ENCODE measurements at places on chromosomes 11 and 22. TPM values are rescaled to one million over a fixed set of nuclear protein-coding genes. Genes with fewer than 3 reads are reported as not detected.

DNA sequence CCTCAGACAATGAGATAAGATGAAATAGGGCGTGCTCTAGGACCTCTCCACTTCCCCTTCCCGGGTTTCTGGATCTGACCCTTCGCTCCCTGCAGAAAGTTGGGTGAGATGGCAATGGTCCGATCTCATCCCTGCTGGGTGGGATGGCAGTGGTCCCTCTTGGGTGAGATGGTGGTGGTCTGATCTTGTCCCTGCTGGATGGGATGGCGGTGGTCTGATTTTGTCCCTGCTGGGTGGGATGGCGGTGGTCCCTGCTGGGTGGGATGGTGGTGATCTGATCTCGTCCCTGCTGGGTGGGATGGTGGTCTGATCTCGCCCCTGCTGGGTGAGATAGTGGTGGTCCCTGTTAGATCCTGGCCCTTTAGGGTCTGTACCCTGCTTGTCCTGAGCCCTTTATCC lies 21.3 kb downstream of the ST14 start:
- no peaks in the 10 kb centered on the region for H3K36me3 ChIP-seq
- no peak overlapping the region for H3K27ac ChIP-seq
- no peak for DNase-seq
- H3K4me3 ChIP-seq, result no peak overlapping the region
- peaks cover 9% of the 10 kb centered on the region for H3K4me1 ChIP-seq
- peaks cover 9% of the 10 kb centered on the region for H3K27me3 ChIP-seq

Gene NTM
- total RNA-seq, result 25.9 TPM

DNA sequence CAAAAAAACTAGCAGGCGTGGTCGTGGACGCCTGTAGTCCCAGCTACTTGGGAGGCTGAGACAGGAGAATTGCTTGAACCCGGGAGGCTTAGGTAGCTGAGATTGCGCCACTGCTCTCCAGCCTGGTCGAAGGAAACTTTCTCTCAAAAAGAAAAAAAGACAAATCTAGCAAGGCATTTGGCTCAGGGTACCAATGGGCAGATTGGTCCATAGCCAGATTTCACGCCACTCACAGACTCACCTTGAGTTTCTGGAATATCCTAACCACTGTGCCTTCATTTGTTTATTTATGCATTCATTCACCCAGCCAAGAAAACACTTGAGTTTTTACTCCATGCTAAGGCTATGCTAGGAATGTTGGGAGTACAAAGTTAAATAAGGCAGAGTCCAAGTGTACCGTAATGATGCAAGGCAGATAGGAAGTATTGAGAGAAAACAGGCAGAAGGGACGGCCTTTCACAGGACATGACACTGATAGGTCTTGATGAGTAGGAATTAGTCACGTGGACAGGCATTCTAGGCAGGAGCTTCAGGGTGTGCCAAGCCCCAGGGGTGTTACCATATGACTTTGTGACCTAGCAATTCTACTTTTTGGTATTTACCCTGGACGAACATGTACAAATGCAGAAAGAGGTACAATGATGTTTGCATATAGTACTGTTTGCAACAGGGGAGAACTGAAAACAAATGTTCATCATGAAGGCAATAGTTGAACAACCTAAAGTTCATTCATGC lies 3.0 kb upstream of the PACSIN3 start:
- peak; percentile 77 for DNase-seq
- no peaks in the 10 kb centered on the region for H3K36me3 ChIP-seq
- H3K4me1 ChIP-seq, result peaks cover 10% of the 10 kb centered on the region
- H3K4me3 ChIP-seq, result no peak overlapping the region
- H3K27me3 ChIP-seq, result no peaks in the 10 kb centered on the region

Gene RBMXL2
- not detected for total RNA-seq

Gene DGCR6
- total RNA-seq, result 0.86 TPM

- no peak overlapping the region for H3K27ac ChIP-seq
- no peak overlapping the region for H3K4me3 ChIP-seq
- DNase-seq, result peak; percentile 57
Observed at GRCh38 chr11:8207080-8208000, 38.5 kb upstream of the RIC3 start.

Gene CCDC73
- not detected for total RNA-seq
